LNCaP clone FGC (cell line): ENCODE measurements at places on chromosomes 12 and 14.

DNA sequence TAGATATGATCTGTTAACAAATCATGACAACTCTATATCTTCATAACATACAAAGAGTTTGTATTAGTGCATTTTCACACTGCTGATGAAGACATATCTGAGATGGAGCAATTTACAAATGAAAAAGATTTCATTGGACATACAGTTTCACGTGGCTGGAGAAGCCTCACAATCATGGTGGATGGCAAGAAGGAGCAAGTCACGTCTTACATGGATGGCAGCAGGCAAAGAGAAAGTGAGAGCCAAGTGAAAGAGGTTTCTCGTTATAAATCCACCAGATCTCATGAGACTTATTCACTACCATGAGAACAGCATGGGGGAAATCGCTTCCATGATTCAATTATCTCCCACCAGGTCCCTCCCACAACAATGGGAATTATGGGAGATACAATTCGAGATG, 157.6 kb downstream of the DUSP6 start:
- DNase-seq = no peak

- DNase-seq = no peak
Observed at GRCh38 chr14:93984987-93985410, 8.6 kb upstream of the ASB2 start.

DNA sequence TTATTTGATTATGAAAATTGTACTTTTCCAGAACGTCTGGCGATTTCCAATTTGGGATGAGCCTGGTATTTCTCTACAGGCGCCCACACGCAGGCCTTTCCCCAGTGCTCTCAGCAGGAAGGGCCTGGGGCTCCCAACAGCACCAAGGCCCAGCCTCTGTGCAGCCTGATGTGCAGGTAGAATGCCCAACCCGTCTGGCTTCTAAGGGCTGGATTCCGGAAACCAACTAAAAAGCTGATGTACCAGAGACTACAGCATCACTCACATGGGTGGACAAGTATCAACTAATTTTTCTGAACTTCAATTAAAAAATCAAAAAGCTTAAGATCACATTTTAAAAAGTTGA, 25.8 kb downstream of the CDC42BPB start:
- DNase-seq = no peak

DNA sequence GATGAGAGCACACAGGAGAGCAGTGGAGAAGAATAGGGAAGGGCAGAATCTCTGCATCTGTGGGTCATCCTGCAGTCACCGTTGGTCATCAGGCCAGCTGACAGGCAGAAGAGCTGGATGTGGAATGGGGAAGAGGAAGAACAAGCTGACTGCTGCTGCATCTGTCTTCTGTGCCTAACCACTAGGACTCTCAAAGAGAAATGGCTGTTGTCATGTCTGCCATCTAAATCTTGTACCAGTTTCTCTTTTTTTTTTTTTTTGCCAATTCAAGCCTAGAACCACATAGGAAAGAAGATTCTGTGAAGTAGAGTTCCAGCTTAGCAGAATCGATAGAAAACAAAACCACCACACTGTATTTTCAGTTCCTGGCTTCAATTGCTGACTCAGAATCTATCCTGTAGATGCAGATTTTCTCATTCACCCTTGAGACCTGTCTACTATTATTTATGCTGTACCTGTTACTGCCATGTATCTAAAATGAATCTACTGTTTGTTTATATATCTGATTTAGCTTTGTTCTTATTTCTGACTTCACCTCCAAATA, 421.9 kb upstream of the PRICKLE1 start:
- no peak for DNase-seq

DNA sequence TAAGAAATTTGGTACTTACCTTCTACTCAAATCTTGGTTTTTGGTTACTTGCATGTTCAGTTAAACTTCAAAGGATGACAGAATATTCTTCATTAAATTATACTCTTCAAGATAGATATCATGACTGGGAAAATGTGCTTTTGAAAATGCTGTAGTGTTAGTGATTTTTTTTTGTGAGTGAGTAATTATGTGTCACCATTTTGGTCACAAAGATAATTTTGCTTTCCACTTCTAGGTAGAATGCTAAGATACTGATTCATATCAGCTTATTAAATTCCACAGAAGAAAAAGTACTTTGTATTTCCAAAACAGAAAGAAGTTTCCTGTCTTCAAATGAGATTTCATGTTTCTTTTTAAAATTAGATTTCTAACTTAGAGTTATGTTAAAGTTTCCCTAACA, 61.2 kb downstream of the ATXN7L3B start:
- no peak for DNase-seq

GRCh38 chr12:95055057-95055456, 18.4 kb downstream of the NR2C1 start:
- no peak for DNase-seq
